ENCODE measurements at places on chromosomes 5 and 9. TPM values are rescaled to one million over a fixed set of nuclear protein-coding genes. Genes with fewer than 3 reads are reported as not detected.
A peak's percentile ranks its signal among the peaks of the same experiment; 100 is the strongest.

OR1J2 gene
- not detected for total RNA-seq

RAB24 gene
- 8.1 TPM for total RNA-seq

- no peak for DNase-seq
Observed at GRCh38 chr9:107685376-107685775, 195.8 kb upstream of the KLF4 start.

- DNase-seq = no peak
Observed at GRCh38 chr5:95908799-95909198, 52.9 kb downstream of the ELL2 start.

DNA sequence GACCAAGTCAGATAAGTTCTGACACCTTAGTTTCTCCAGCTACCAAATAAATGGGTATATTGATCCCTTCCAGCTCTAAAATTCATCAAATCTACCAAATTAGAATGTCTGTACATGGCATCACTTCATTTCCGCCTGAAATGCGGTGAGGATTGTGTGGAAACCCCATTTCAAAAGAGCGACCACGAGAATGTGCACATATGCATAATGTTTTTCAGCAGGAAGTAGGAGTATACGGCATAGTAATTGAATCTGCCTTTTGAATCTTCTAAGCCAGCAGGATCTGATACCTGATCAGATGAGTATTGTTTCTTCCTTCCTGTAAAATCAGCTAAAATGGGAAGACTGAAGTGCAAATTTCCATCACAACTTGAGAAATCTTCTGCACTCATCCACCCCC, 418.6 kb downstream of the TMEM38B start:
- no peak for DNase-seq

DNA sequence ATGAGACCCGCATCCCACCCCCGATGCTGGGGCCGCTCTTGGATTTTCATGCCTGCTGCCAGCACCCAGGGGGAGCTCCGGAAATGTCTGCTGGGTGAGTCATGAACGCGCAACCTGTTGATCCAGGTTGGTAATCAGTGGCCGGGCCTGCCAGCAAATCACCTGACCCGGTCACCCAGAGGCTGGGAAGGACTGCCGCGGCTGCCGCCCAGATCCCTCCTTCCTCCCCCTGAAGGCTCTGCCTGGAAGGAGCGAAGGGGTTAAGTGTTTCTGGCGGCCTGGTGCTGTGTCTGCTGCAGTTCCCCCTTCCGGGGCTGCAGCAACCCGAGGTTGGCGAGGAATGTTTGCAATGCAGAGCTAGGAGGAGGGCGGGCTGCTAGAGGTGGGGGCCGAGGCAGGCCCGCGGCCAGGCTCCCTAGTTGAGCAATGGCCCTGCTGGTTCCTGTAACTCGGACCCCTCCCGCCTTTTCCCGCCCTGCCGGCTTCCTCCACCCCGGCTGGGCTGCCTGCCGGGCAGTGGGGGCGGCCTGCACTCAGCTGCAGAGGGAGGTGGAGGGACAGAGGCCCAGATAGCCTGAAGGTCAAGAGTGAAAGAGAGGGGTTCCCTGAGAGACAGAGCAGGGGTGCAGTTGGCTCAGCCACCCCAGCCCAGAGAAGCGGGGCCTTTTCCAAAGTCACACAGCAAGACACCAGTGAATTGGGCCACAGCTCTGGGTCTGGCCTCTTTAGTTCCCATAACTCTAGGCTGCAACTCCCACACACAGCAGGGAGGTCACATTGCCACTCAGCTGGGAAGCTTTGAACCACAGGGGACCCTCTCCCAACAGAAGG, 156.3 kb upstream of the IER5L start:
- DNase-seq = peak; percentile 71

DNA sequence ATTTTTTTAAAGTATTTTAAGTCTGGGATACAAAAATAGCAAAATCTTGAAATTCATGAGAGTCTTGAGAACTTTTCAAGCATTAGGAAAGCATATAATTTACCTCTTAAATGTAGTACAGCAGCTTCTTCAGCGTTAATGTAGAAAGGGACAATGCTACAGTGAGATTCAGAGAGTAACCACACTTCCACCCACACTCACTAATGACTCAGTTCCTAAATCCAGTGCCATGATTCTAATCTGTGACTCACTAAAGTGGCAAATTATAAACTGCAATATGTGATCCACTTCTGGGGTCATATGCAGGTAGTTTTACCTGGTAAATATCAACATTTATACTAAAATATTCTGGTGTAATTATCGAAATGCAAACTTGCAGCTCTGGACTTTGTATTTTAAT, 434.5 kb upstream of the TUSC1 start:
- DNase-seq = no peak

DNA sequence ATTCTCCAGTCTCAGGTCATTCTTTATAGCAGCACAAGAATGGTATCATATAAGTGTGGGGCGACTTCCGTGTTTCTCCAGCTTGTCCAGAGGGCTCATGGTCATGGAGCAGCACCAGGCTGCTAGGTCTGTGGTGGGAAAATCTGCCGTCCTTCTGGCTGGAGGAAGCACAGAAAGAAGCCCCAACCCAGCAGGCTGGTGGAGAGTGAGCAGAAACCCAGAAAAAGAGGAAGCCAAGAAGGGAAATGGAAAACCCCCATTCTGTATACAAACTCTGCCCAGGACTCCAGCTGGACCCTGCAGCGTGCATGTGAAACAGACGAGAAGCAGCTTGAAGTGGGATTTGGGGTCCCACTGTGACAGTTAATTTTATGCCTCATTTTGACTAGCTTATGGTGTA, 34.3 kb upstream of the OLFM1 start:
- no peak for DNase-seq

- no peak for DNase-seq
Observed at GRCh38 chr5:61724102-61724501, 392.0 kb downstream of the ZSWIM6 start.

DNA sequence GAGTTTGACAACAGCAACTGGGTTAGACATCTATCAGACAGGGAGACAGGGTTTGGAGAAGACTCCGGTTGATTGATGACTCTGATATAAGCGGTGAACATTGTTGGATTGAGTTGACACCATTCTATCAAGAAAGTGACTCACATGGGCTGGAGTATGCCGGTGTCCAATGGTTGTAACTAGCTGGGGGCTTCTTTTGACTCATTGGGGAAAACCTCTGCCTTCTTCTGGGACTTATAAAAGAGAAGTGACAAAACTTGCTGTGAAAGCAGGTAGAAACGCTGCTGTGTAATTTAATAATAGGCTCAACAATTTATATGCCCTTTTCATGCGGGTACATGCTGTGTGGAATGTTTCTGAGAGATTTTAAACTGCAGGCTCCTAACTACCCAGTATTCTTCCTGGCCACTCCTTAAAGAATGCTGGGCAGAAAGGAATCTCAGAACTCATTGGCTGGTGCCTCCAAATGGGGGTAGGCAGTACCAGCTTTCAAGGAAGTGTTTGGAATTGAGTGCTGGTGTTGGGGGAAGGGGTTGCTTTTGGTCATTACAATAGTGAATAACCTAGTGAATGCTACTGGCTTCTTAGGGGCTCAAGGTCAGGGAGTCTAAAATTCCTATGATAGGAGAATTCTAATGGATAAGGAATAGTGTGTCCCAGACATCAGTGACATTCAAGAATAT, 43.9 kb downstream of the FYB1 start:
- no peak for DNase-seq

- DNase-seq = no peak
Observed at GRCh38 chr9:124014956-124015660, 3.5 kb downstream of the LHX2 start.

DNA sequence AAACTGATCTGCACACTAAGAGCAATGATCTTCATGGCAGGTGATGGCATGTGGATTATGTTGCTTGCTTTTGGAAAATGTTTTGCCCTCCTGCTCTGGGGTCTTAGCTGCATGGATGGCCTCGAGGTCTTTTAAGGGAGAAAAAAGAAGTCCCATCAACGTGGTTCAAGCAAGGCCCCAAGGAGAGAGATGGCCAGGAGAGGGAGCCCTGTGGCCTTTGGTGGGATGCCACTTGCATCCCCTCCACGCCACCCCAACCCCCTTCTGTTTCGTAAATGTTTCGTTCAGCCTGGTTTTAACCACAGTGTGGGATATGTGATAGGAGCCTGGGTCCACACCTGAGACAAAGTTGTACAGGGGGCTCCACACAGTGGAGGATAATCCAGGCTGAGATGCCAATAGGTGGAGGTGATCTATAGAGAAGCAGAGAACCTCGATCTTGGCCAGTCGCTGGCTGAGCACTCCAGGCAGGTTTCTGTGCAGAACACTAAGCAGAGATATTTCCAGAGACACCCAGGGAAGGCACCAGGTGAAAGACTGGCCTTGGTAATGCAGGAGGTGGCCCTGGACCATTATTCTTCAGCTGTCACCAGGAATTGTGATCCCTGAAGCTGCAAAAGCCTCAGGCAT, 25.8 kb upstream of the FRRS1L start:
- DNase-seq = no peak

DNA sequence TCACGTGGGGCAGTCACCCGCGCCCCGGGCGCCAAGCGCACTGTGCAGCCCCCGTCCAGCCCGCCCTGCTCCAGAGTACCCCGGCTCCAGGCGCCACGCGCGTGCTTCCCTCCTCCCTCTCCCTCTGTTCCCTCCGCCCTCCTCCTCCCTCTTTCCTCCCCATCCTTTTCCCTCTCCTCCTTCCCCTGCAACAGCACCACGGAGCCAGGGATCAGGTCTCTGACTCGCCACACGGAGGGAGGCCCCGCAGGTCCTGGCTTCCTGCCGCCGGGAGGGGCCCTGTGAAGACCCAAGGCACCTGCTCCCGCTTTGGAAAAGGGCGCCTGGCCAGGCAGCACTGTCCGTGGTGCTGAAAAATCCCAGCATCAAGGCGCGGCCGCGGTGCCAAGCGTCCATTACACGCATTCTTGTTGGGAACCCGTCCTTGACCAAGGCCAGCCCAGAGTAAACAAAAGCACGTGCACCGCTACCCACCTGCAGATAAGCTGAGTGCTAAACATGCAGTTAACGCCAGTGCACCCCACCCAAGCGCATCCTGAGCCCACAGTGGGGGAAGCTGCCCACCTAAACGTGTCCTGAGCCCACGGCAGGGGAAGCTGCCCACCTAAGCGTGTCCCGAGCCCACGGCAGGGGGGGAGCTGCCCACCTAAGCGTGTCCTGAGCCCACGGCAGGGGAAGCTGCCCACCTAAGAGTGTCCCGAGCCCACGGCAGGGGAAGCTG, 21.7 kb downstream of the SLC6A18 start:
- peak; percentile 49 for DNase-seq

GRCh38 chr5:67037171-67037570, 159.4 kb downstream of the CD180 start:
- no peak for DNase-seq

DNA sequence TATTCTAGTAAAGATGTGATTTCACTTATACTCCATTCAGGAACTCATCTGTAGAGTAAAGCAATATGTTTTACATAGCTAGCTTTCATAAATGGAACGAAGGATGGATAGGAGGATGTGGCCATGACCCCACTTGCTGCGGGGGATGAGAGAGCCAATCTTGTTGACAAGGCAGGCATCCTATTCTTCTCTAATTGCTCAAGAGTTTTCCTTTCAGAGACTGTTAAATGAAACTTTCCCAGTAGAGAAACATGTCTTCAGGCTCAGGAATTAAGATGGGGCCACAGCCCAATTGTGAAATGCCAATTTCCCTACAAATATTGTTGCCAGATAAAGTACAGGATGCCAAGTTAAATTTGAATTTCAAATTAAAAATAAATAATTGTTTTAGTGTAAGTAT, 196.2 kb upstream of the TUT7 start:
- no peak for DNase-seq
